NAMALWA (cell line): ENCODE measurements at places on chromosomes 2 and 18.

- DNase-seq = no peak
Observed at GRCh38 chr18:10558243-10558966, 32.6 kb downstream of the NAPG start.

- no peak for DNase-seq
Observed at GRCh38 chr2:100218552-100218951, 76.2 kb upstream of the AFF3 start.

GRCh38 chr2:159152128-159152778 lies 134.2 kb downstream of the WDSUB1 start:
- DNase-seq = no peak

DNA sequence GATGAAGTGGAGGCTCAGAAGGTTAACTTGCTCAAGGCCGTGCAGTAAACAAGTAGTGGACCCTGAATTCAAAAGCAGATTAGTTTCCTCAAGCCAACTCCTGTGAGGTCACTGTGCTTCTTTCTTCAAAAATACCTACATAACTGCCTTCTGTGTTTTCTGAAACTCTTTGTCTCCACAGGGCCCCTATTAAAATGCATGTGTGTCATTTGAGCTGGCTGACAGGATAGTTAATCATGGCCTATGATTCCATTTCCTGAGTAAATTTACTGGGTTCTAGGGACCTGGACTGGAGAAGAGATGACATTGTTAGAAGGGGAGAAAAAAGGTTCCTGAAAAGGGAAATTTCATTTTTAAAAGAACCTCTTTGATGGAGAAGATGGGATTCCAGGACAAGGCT lies 12.9 kb upstream of the DTNA start:
- DNase-seq = no peak

DNA sequence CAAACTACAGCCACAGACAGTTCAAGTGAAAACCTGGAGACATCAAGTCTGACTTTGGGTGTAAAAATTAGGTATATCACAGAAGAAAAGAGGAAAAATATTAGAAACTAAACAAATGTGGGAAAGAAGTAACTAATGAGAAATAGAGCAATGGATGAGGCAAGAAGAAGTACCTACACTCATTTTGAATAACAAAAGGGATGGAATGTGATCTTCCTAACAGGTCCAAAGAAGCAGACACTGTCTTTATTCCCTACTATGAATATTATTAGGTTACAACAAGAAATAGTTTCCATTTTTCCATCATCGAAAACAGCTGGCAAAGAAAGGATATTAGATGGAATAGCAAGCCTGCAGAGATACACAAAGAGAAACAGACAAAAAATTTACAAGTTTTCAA lies 486.3 kb upstream of the FSHR start:
- no peak for DNase-seq

- DNase-seq = no peak
Observed at GRCh38 chr2:132538331-132538855, 121.8 kb downstream of the GPR39 start.

- no peak for DNase-seq
Observed at GRCh38 chr2:149926149-149926548, 338.6 kb upstream of the MMADHC start.

- DNase-seq = no peak
Observed at GRCh38 chr2:120622886-120623753, 112.5 kb upstream of the GLI2 start.

DNA sequence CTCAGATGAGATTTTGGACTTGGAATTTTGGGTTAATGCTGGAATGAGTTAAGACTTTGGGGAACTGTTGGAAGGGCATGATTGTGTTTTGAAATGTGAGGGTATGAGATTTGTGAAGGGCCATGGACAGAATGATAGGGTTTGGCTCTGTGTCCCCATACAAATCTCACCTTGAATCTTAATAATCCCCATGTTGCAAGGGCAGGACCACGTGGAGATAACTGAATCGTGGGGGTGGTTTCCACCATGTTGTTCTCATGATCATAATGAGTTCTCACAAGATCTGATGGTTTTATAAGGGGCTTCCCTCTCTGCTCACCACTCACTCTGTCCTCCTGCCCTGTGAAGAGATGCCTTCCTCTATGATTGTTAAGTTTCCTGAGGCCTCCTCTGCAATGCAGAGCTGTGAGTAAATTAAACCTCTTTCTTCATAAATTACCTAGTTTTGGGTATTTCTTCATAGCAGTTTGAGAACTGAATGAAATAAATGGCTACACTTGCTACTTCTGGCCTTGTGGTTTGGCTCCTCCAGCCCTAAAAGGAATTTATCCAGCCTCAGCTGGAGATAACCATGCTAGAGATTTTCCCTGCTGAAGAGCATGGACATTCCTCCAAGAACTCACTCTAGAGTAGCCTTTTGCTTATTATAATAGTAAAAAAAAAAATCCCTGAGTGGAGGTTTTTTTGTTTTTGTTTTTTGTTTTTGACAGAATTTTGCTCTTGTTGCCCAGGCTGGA lies 144.3 kb upstream of the TFPI start:
- DNase-seq = no peak

GRCh38 chr2:121539750-121540469 lies 9.2 kb downstream of the RNU4ATAC start:
- DNase-seq = no peak

DNA sequence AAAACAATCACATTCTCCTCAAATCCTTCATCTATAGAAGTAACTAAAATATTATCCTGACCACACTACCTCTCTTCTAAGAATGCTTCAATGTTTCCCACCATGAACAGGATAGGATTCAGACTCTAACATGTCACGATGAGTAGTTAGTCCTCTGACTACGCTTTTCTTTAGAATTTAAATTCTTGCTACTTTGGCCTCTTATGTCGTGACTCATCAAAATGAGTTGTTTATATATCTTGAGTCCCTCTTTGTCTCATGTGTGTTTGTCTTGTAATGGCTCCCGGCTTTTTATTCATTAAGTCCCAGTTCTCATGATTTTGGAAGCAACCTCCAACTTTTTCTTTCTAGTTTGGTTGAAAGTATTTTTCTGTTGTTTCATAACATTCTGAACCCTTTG lies 1289.2 kb downstream of the DSC3 start:
- DNase-seq = no peak
